ENCODE measurements at places on chromosomes 4 and X.

DNA sequence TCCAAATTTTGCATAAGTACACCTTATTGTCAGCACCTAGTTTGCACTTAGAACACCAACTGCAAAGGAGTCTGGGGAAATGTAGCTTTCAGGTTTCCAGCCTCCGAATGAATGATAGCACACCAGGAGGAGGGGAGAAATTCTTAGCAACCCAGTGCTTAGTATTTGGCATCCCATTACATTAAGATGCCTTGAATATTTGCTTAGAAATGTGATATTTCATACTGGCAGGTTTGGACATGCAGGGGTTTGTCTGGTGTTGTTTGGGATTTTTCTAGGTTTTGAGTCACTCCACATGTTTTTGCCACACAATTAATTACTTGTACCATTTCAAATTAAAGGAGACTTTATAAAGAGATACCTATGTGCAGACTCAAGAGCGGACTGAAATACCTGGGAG is 60.3 kb upstream of the CAMK2D start:
- H3K27ac ChIP-seq: no peak overlapping the region
- H3K36me3 ChIP-seq: no peaks in the 10 kb centered on the region
- H3K4me1 ChIP-seq: peaks cover 56% of the 10 kb centered on the region
- DNase-seq: no peak
- no peak overlapping the region for H3K4me3 ChIP-seq
- H3K27me3 ChIP-seq: no peaks in the 10 kb centered on the region

- no peaks in the 10 kb centered on the region for H3K36me3 ChIP-seq
- no peak for DNase-seq
- H3K4me1 ChIP-seq: no peaks in the 10 kb centered on the region
Observed at GRCh38 chrX:145843146-145843904, 25.7 kb downstream of the SLITRK2 start.

- no peak for DNase-seq
- H3K4me1 ChIP-seq: no peaks in the 10 kb centered on the region
- H3K27me3 ChIP-seq: peaks cover 2% of the 10 kb centered on the region
- no peak overlapping the region for H3K4me3 ChIP-seq
- no peak overlapping the region for H3K27ac ChIP-seq
Observed at GRCh38 chr4:72313121-72313520, 255.9 kb downstream of the ADAMTS3 start.

- no peaks in the 10 kb centered on the region for H3K36me3 ChIP-seq
- no peak for DNase-seq
- no peak overlapping the region for H3K27ac ChIP-seq
- peaks cover 1% of the 10 kb centered on the region for H3K27me3 ChIP-seq
- no peak overlapping the region for H3K4me3 ChIP-seq
Observed at GRCh38 chrX:1159548-1159947, 52.9 kb downstream of the CRLF2 start.

DNA sequence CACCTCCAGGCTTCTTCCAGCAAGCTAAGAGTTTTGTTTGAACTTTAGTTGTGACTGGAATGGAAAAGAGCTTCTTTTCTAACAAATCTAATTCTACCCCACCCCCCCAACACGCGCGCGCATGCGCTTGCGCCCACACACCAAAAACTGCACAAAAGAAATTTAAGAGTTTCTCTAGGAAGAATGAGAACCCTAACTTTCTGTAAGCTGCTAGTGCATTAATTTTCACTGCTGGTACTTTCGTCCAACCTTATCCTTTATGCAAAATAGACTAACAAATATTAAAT is 9.0 kb upstream of the INTU start:
- H3K27me3 ChIP-seq: peaks cover 36% of the 10 kb centered on the region
- no peaks in the 10 kb centered on the region for H3K36me3 ChIP-seq
- no peak for DNase-seq
- peaks cover 8% of the 10 kb centered on the region for H3K4me1 ChIP-seq
- no peak overlapping the region for H3K27ac ChIP-seq
- peak overlapping the region; percentile 52 for H3K4me3 ChIP-seq

DNA sequence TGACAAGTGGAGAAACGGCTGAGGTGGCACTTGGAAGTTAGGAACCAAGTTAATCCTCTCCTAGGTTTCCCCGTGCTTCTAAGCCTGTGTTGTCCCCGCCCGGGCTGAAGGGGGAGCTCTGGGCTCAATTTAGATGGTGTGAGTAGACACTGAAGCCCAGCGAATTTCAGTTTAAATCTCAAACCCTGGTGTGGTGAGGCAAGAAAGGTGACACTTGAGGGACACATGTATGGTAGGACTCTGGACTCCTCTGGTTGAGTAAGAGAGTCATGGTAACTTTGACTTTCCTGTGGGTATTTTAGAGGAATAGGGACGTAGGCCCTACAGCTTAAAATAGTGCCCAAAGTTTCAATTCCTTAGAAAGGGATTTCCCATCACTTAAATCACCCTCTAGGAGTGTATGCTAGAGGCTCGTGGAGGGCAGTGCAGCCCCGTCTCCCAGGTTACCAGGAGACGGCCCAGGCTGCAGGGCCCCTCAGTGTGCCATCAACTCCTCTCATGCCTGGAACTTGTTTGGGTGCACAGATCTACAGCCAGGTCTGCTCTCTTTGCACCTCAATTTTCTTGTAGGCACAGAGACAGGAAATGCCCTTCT is 24.0 kb downstream of the HAND2 start:
- H3K4me3 ChIP-seq: peak overlapping the region; percentile 12
- peaks cover 88% of the 10 kb centered on the region for H3K27me3 ChIP-seq
- H3K27ac ChIP-seq: no peak overlapping the region
- DNase-seq: peak; percentile 74
- peaks cover 14% of the 10 kb centered on the region for H3K36me3 ChIP-seq

DNA sequence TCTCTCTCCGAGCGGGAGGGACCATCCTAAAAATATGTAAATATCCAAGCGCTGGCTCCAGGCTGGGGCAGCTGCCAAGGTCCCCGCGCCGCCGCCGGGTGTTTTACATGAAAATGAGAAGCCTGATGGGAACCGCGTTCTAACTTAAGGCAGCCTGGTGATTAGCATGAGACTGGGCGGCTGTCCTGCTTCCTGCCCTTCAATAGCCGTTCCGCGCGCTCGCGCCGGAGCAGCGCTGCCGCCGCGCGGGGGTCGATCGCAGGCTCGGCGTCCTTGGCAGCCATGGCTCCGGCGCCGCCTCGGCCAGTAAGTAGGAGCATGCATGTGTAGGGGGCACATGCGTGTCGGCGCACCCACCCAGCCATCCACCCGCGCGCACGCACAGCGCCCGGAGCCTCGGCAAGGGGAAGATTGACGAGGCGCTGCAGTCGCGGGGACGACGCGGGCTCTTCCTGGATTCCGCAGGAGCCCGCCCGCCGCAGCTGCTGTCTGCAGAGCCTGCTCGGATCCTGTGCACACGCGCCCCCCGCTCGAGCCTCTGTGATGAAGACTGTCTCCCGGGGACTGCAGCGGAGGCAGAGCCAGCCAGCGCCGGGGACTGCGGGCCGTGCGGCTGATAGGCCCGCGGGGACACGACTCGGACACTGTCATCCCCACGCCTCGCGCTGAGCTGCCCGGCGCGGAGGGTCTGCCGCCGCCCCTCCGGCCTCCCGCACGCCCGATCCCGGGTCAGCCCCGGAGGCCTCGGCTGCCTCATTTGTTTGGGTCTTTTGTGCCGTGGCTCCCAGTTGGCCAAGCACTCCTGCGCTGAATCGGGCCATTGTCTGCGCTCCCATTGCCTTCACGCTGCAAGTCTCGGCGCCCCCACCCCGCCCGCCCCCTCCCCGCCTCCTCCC is 734 bp downstream of the STOX2 start:
- peak; percentile 7 for DNase-seq
- peaks cover 60% of the 10 kb centered on the region for H3K27me3 ChIP-seq
- no peaks in the 10 kb centered on the region for H3K36me3 ChIP-seq
- H3K4me3 ChIP-seq: peak overlapping the region; percentile 39
- no peak overlapping the region for H3K27ac ChIP-seq

- no peaks in the 10 kb centered on the region for H3K4me1 ChIP-seq
- no peak for DNase-seq
- no peaks in the 10 kb centered on the region for H3K36me3 ChIP-seq
- H3K4me3 ChIP-seq: no peak overlapping the region
- no peaks in the 10 kb centered on the region for H3K27me3 ChIP-seq
Observed at GRCh38 chr4:65600656-65601055, 69.6 kb downstream of the EPHA5 start.

- no peak overlapping the region for H3K4me3 ChIP-seq
- H3K27me3 ChIP-seq: peaks cover 2% of the 10 kb centered on the region
- no peak overlapping the region for H3K27ac ChIP-seq
- H3K4me1 ChIP-seq: peaks cover 6% of the 10 kb centered on the region
- DNase-seq: peak; percentile 15
Observed at GRCh38 chr4:138897811-138898226, 117.8 kb upstream of the NOCT start.

GRCh38 chr4:4289055-4289454 is 899 bp downstream of the LYAR start:
- no peak for DNase-seq
- H3K27ac ChIP-seq: no peak overlapping the region
- peak overlapping the region; percentile 95 for H3K4me3 ChIP-seq
- no peaks in the 10 kb centered on the region for H3K27me3 ChIP-seq
- peaks cover 25% of the 10 kb centered on the region for H3K36me3 ChIP-seq

GRCh38 chrX:125646195-125646594 is 326.5 kb downstream of the TEX13C start:
- no peak for DNase-seq
- no peak overlapping the region for H3K27ac ChIP-seq
- H3K4me1 ChIP-seq: no peaks in the 10 kb centered on the region

DNA sequence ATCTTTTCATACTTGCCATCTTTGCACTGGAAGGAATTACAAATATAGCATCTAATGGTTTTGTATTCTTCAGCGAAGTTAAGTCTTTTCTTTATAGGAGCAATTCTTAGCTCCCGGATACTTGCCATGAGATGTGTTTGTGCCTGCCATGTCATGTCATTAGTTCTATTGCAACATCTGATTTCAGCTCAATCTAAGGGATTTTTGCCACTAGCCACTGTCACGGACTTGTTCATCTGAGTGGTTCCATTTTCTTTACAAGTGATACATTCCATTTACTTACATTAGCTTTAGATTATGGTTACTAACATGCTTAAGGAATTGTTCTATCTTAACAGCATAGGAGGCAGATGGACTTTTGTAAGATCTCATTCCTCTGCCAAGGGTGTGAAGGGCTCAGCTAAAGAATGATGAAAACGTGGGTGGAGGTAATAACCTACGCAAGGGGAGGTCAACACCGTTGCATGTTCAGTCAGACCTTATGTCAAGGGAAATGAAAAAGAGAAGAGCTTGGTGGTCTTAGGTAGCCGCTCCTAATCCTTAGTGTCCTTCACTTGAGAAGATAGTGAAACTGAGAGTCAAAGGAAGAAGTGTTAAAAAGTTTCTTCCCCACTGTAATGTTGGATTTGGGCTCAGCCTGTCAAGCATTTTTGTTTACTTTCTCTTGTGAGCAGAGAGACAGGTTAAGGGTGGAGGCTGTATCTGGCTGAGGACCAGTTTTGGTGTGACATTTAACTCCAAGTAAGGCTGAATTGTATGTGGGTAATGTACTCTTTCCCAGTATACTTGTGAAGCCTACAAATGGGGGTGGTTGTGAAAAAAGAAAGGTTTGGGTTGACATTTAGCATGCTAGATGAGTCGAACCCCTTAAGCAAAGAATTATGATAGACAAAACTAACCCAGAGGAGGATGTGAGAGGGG is 3.6 kb upstream of the KLHL2 start:
- H3K36me3 ChIP-seq: no peaks in the 10 kb centered on the region
- H3K27me3 ChIP-seq: no peaks in the 10 kb centered on the region
- peak; percentile 25 for DNase-seq
- H3K4me1 ChIP-seq: peaks cover 46% of the 10 kb centered on the region

DNA sequence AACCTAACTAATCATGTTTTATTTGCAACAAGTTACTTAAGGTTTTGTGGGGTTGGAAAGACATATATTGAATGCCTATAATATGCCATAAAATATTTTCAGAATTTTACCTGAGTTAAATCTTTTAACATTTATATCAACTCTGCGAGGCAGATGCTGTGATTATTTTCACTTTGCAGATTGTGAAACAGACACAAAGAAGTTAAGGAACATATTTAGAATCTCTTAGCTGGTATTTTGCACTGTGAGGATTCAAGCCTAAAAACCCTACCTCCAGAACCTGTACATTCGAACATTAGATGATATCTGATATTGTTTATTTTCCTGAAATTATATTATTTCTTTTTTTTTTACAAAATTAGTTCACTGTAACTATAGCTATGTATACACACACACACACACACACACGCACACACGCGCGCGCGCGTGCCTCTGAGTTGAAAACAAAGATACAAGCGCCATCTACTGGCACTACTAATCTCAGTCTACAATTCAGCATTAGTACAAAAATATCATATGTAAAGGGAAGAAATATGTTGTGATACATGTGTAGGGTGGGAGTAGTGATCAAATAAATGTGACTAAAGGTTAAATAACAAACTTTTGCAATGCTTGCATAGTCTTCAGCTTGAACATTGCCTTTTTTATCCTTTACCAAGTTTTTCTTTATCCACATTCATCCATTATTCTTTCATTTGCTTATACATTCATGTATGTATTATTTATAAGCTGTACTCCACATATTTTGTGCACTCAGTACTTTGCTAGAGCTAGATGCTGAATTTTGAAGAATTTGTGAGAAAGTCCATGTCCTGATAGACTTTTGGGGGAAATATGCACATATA is 61.5 kb downstream of the ANXA10 start:
- peak; percentile 67 for DNase-seq
- no peak overlapping the region for H3K4me3 ChIP-seq
- no peaks in the 10 kb centered on the region for H3K36me3 ChIP-seq
- H3K27me3 ChIP-seq: no peaks in the 10 kb centered on the region

All from activated naive CD4-positive, alpha-beta T cell treated with anti-CD3 and anti-CD28 coated beads for 36 hours (primary cell).